ENCODE measurements at places on chromosomes 16 and 17. TPM values are rescaled to one million over a fixed set of nuclear protein-coding genes. Genes with fewer than 3 reads are reported as not detected.
A peak's percentile ranks its signal among the peaks of the same experiment; 100 is the strongest.

- H3K27me3 ChIP-seq = no peaks in the 10 kb centered on the region
- peaks cover 51% of the 10 kb centered on the region for H3K4me1 ChIP-seq
- DNase-seq = peak; percentile 58
- H3K36me3 ChIP-seq = peaks cover 25% of the 10 kb centered on the region
- H3K4me3 ChIP-seq = peak overlapping the region; percentile 59
Observed at GRCh38 chr17:21199856-21200255, 14.1 kb downstream of the TMEM11 start.

GRCh38 chr17:29131814-29132682, 48.1 kb downstream of the MYO18A start:
- DNase-seq = no peak
- no peaks in the 10 kb centered on the region for H3K27me3 ChIP-seq
- H3K4me3 ChIP-seq = no peak overlapping the region
- H3K27ac ChIP-seq = 0 out of 2 replicates have a peak overlapping the region, but pooled peaks have one; percentile 64
- peaks cover 26% of the 10 kb centered on the region for H3K4me1 ChIP-seq

DNA sequence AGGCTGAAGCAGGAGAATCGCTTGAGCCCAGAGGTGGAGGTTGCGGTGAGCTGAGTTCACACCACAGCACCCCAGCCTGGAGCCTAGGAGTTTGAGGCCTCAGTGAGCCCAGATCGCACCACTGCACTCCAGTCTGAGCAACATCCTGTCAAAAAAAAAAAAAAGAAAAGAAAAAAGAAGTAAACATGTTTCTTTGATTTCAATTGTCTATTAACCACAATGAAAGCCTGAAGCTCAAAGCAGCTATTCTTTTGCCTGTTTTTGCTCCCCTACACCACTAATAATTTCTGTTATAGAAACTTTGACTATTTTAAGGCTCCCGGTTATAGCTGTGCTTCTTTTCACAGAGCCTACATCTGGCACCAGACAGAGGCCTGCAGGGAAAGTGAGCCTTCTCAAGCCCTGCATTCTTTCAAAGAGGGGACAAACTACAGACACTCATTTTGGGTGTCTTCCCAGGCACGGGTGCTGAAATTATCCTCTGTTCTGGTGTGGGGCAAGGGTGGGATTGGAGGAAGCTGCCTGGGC, 14.2 kb upstream of the SLC52A1 start:
- H3K36me3 ChIP-seq = no peaks in the 10 kb centered on the region
- H3K27ac ChIP-seq = peak overlapping the region; percentile 39
- no peak overlapping the region for H3K4me3 ChIP-seq
- no peak for DNase-seq
- no peaks in the 10 kb centered on the region for H3K27me3 ChIP-seq

- no peaks in the 10 kb centered on the region for H3K27me3 ChIP-seq
- H3K4me1 ChIP-seq = peaks cover 12% of the 10 kb centered on the region
- no peaks in the 10 kb centered on the region for H3K36me3 ChIP-seq
- DNase-seq = no peak
Observed at GRCh38 chr16:27650073-27650701, 100.2 kb downstream of the KATNIP start.

DNA sequence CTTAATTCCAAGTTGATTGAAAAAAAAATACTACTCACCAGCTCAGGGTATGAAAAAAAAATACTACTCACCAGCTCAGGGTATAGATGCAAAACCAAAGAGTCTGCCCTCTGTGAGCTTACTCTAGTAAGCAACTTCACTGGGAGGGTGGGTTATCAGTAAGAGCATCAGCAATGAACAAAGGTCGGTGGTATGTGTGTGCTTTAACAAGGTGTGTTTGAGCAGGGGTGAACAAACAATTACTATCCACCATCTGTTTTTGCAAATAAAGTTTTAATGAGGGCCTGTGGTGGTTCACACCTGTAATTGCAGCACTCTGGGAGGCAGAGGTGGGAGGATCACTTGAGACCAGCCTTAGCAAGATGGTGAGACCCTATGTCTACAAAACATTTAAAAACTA, 20.0 kb downstream of the NUFIP2 start:
- peaks cover 38% of the 10 kb centered on the region for H3K4me1 ChIP-seq
- H3K27me3 ChIP-seq = no peaks in the 10 kb centered on the region
- H3K27ac ChIP-seq = peak overlapping the region; percentile 81
- peaks cover 40% of the 10 kb centered on the region for H3K36me3 ChIP-seq

DNA sequence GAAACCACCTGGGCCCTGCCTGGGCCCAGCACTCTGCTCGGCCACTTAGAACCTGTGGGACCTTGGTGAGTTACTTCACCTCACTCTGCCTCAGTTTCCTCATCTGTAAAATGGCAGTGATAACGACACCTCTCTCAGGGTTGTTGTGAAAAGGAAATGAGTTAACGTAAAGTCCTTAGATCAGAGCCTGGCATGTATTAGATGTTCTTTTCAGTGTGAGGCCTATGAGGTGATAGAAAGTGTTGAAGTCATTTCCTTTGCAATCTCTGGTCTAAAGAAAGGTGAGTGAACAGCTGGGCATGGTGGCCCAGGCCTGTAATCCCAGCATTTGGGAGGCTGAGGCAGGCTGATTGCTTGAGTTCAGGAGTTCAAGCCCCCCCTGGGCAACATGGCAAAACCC, 51.7 kb upstream of the LGALS9 start:
- H3K27ac ChIP-seq = no peak overlapping the region
- H3K27me3 ChIP-seq = no peaks in the 10 kb centered on the region
- H3K4me1 ChIP-seq = peaks cover 33% of the 10 kb centered on the region
- no peak for DNase-seq
- no peak overlapping the region for H3K4me3 ChIP-seq

DNA sequence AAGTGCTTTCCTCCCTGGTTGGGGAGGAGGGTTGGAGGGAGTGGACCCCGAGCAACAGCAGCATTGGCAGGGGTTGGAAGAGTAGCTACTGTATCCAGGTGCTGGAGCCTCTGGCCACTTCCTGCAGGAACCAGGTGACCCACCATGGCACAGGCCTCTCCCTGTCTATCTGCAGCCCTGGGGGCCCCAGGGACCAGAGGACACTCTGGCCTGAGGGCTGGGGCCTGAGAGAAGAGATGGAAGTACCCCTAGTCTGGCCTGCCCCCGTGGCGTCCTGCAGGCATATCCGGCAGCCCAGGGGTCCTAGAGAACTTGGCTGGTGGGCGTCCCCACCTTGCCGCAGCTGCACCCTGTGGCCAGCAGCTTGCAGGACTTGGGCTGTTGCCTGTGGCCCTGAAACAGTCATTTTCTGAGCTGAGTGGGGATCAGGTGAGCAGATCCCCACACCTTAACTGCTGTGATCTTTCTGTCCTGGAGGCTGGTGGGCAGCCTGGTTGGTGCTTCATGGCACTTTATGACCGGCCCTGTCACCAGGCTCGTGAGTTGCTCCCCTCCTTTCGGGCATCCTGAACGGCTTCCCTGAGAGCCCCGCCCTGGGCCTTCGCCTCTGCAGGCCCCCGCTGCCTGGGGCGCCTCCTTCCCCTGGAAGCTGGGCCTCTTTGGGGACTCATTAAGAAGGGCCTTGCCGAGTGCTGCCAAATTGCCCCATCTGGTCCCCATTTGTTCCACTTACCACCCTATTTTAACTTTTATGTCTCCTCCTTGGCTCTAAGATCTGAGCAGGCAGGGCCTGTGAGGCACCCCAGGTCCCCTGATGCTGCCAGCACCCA, 298.6 kb downstream of the SEC14L1 start:
- no peaks in the 10 kb centered on the region for H3K27me3 ChIP-seq
- no peak for DNase-seq
- peak overlapping the region; percentile 79 for H3K27ac ChIP-seq

DNA sequence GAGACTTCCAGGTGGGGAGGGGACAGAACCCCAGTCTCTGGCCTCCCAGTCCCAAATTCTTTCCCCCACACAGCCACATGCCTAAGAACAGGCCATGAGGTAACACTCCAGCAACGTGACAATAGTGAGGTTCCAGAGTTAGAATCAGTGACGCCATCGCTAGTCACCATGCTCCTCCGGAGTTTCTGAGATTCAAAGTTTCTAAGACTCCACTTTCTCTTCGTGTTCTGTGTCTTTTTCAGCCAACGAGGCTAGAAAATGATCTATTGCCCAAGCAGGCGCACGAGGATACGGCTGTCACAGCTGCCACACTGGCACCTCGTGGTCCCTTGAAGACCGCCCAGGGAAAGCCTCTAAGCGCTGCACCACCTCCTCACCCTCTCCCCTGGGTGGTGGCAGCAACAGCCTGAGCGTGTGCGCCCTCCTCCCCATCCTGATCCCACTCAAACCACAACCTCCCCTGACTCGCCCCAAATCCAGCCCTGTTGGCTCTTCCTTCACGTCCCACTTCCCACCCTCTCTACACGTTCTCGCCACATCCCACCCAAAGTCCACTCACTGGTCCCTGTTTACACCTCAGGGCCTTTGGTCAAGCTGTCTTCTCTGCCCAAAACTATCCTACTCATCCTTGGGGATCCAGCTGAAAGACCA, 1.0 kb downstream of the MCRIP1 start:
- DNase-seq = no peak
- no peaks in the 10 kb centered on the region for H3K36me3 ChIP-seq
- H3K4me1 ChIP-seq = peaks cover 12% of the 10 kb centered on the region
- 0 out of 2 replicates have a peak overlapping the region, but pooled peaks have one; percentile 45 for H3K27ac ChIP-seq
- H3K27me3 ChIP-seq = no peaks in the 10 kb centered on the region
- H3K4me3 ChIP-seq = peak overlapping the region; percentile 90

GRCh38 chr16:79777679-79778078, 177.1 kb upstream of the MAF start:
- H3K27me3 ChIP-seq = no peaks in the 10 kb centered on the region
- no peaks in the 10 kb centered on the region for H3K36me3 ChIP-seq
- H3K27ac ChIP-seq = no peak overlapping the region
- peaks cover 14% of the 10 kb centered on the region for H3K4me1 ChIP-seq
- H3K4me3 ChIP-seq = no peak overlapping the region
- no peak for DNase-seq

DNA sequence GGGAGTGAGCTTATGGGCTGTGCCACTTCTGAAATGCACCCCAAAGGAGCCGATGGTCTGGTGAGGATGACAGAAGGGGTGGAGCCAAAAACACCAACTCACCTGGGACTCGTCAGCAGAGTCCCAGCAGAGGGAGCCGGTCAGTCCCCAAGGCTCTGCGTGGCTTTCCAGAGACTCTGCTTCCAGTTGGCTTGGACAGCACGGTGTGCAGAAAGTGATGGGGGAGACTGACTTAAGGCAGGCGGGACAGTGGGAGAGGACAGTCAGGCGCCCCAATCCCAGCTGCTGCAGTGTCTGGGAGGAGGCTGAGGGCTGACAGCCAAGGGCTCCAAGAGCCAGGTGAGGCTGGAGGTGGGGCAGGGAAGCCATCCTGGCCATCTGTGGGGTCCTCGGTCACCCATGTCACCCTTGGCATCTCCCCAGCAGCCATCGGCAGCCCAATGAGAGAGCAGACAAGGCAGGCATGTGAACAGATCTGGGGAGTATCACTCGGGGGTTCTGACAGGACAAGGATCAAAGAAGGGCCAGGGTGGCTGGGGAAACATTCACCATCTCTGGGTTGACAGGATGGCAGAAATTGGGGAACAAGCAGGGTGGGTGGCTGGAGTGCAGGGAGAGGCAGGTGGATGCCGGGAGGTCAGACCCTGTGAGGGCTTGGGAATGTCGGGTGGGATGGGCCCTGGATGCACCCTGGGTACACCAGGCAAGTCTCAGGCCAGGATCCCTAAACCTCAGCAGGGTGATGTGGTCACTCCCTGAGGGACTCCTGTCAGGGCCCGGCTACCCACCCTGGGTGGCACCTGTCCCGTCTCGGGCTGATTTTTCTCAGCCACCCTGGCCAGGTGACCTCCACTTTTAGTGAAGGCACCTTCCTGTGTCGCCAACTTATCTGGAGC, 8.9 kb upstream of the KRTAP17-1 start:
- DNase-seq = peak; percentile 63
- H3K36me3 ChIP-seq = peaks cover 10% of the 10 kb centered on the region
- no peaks in the 10 kb centered on the region for H3K27me3 ChIP-seq

DNA sequence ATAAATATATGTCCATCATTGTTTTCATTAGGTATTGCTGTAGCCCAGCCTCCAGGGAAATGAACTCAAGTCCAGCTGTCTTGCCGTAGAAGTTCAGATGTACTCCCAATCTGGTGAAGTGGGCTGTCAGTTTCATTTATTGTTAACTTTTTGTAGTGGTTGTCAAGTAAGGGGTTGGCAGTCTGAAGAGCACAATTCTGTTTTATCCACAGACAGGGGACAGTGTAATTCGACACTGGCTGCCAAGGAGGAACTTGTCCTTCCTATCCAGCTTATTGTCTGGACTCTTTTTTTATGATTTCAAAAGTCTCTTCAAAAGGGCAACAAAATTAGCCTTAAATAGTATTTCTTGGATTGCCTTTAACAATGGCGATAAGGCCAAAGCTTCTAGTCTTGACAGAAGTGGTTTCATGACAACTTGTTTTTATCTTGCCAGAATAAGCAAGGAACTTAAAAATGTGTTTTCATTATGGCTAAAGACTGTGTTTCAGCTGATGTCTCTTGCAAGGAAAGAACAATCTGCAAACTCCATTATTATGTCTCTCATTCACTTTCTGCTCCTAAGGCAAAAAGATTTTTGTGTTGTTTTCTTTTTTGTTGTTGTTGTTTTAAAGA, 73.9 kb upstream of the TANC2 start:
- no peak overlapping the region for H3K27ac ChIP-seq
- H3K4me1 ChIP-seq = peaks cover 21% of the 10 kb centered on the region
- no peaks in the 10 kb centered on the region for H3K27me3 ChIP-seq
- H3K4me3 ChIP-seq = no peak overlapping the region
- DNase-seq = no peak

DNA sequence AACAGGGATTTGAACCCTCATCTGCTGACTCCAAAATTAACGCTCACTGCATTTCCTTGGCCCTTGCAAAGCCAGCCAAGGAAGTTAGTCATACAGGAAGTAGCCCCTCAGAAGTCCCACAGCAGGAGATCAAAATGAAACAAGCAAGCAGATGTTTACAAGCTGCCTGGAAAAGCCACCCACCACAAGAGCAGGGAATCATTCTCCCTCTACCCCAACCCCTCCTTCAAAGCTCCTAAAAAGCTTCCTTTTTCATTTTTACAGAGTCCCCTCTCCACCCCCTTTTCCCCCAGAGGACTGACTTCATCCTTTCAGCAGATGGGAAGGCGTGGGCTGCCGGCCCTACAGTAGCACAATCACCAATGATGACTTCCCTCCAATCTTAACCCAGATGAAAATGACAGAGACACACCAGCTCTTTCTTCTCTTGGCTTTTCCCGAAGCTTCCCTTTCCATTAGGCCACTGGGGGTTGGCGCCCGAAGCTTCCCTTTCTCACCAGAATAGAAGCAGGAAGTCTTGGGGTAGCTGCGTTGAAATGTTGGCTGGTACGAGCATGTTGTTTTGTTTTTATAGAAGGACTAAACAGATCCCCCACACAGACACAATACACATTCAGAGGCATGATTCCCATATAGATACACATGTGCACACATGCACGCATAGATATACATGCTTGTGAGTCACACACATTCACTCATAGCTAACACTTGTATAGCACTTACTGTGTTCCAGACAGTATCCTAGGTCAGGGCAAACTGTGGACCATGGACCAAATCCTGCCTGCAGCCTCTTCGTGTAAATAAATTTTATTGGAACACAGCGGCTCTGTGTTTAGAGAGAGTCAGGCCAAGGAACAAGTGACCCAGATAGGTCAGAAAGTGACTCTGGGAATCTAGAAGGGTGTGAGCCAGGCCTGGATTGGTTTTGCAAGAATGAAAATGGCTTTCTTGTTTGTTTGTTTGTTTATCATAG, 17.4 kb downstream of the ITPRIPL2 start:
- peaks cover 8% of the 10 kb centered on the region for H3K36me3 ChIP-seq
- no peak overlapping the region for H3K4me3 ChIP-seq
- no peak for DNase-seq
- peak overlapping the region; percentile 39 for H3K27ac ChIP-seq
- peaks cover 3% of the 10 kb centered on the region for H3K27me3 ChIP-seq
- H3K4me1 ChIP-seq = peaks cover 44% of the 10 kb centered on the region

Gene CACNG3
- total RNA-seq = not detected

Gene LGALS9
- 5.7 TPM for total RNA-seq

Gene RAB40C
- 22.5 TPM for total RNA-seq

Gene CDH13
- 0.48 TPM for total RNA-seq

Gene MGAT5B
- total RNA-seq = 11.5 TPM

Gene NUDT16L1
- 45.8 TPM for total RNA-seq

Data from WTC11 (cell line).